ENCODE measurements at places on chromosomes 11 and 22.

DNA sequence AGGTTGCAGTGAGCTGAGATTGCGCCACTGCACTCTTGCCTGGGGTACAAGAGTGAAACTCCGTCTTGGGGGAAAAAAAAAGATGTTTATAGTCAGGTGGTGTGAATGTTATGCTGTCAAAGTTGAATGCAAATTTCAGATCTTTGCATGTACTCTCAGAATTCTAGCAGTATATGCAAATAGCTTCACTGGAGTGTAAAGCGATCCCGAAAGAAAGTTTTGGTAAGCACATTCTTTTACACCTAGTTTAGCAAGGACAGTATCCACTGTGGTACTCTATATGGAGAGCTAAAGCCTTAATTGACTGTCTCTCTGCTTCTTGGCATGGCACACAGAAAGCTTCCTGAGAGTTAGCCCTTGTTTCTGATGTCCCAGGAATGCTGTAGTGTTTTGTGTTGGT is 4.0 kb downstream of the JAM3 start:
- no peak for DNase-seq

GRCh38 chr22:29717789-29718188 is 2.0 kb upstream of the CABP7 start:
- no peak for DNase-seq

DNA sequence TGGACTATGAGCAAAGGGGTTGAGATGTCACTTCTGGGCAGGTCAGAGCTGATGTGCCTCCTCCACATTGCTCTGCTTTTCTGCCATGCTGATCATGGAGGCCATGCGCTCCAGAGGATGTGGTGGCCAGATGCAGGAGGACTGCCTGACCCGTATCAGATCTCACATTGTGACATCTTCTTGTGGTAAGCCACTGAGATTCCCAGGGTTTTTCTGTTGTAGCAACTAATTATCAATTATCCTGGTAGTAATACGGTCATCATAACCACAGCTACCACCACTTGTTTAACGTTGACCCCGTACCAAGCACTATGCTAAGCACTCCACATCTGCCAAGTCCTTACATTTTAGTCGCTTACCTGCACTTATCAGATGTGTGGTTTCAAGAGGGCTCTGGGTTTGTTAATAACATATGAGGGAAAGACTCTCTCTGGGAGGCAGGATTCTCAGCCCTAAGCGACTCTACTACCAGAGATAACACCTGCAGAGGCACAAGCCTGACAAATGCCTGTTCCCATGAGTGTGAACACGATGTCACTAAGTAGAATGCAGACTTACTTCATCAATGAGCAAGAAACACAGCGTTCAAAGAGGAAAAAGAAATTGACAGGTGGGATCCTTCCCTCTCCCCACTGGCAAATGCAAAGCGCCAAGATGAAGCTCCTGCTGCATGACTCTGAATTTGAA is 63.6 kb upstream of the TIMP3 start:
- no peak for DNase-seq

DNA sequence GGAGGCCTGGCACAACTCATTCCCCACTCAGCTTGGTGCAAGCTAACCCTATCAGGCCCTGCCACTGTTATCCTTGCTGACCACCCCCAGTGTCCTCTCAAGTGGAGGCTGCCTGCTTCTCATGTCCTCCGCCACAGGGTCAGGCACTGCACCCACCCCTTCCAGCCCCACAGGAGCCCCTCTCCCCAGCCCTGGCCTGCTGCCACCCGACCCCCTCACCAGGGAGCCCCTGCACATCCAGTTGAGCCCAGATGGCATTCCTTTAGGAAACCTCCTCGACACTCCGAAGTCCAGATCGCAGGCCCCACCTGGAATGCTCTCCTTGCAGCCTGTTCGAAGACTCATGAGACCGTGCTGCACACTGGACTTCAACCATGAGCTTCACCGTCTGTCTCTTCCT is 28.0 kb upstream of the IL17RA start:
- DNase-seq: no peak

GRCh38 chr11:57444362-57445121 is 15.8 kb upstream of the RTN4RL2 start:
- DNase-seq: no peak

- DNase-seq: no peak
These were observed 787 bp downstream of the SMDT1 start for GRCh38 chr22:42080287-42080686.

DNA sequence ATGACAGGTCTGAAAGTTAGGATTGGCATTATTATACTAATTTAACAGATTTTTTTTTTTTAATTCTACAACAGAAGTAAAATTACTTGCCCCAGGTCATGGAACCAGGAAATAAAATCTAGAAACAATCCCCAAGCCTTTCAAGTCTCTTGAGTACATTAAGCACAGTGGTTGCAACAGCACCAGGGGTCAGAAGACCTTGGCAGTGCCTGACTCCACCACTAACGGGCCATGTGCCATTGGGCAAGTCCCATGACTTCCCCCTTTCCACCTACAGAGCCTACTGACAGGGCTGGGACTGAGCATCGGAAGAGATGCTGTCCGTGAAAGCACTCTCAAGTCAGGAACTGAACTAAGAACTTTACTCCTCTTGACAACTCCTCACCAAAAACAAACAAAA is 98.6 kb upstream of the AKIP1 start:
- no peak for DNase-seq

- no peak for DNase-seq
These were observed 69.0 kb upstream of the GRAMD1B start for GRCh38 chr11:123361110-123361509.

DNA sequence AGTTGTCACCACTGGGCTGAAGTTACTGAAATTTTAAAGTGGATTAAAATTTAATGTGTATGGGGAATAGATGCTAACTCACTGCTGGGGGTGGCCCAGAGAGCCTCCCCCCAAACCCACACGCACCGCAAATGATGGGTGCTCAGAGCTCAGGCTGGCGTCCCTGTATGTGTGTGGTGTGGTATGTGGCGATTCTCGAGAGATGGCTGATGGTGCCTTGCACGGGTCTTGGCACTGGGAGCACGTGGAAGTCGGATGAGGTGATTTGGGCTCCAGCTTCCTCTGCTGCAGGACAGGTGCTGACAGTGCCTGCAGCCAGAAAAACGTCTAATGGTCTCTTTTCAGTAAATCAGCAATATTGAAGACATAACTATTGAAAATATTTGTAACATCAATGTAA is 1473.3 kb downstream of the TBC1D22A start:
- no peak for DNase-seq

DNA sequence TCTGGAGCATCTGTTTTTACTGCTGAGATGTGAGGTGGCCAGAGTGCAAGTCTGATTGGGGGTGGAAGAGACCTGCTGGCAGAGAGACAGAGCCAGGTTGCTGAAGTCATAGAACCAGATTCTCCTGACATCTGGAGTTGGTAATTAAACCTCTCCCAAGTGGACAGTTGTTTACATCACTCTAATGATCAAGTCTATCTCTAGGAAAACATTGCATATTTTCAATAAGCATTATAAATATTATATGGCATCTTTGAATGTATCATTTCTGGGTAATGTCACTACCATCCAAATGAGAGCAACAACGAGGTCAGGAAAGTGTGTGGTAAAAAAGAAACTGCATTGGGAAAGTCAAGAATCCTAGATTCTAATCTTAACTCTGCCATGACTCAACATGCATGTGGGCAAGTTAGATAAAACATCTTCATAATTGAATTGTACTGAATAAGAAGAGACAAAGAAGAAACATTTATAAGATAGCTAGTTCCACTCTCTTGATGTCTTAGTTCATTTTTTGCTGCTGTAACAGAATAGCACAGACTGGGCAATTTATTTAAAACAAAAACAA is 351.2 kb upstream of the API5 start:
- no peak for DNase-seq

DNA sequence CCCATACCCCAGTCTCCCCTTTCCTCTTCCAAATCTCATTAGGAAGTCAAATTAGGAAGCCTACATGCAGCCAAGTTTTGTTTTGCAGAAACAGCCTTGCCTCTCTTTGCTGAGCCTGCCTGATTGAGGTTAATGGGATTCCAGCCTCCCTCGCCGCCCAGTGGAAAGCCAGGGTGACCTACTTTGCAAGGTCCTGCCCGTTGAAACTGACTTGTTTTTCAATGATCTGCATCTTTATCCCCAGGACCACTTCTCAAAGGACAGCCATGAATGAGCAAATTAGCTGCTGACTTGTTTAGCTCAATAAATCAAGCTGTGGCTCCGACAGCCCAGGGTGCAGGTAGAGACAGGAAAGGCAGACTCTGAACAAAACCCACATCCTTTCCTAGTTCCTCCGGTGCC is 110.4 kb downstream of the RRAS2 start:
- DNase-seq: no peak

GRCh38 chr22:24433828-24434470 is 6.5 kb downstream of the ADORA2A start:
- DNase-seq: no peak

DNA sequence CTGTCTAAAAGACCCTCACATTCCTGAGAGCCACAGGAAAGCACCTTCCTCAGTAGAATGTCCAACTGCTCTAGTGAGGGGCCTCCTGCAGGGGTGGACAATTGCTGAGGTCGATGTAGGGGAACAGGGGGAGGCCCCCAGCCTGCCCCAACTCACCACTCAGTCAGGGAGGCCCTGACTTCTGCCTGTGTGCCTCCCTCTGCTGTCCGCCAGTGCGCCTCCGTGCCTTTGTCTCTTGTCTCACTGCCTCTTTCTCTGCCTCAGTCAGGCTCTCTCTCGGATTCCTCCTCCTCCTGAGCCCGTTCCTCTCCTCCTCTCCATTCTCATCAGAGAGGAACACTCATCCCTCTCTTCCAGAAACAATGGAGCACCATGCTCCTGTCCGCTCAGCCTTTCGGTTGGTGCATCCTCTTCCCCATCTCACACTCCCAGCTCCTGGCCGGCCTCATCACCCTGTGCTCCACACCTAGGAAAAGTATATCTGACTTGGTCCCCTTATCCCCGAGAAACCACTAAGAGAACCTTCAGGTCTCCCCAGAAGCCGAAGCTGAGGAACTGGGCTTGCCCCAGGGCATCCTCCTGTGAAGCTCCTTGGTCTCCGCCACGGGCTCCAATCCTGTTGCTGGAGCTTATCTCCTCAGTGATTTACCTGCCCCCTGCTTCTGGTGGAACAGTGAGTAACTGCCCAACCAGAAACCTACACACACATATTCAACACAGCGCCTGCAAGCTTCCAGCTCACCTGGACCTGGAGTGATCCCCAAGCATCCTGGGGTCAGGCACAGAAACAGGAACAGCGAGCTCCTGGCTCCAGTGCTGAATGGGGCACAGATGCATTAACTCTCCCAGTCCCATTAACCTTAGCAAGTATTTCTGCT is 2.3 kb downstream of the B3GAT1 start:
- no peak for DNase-seq

DNA sequence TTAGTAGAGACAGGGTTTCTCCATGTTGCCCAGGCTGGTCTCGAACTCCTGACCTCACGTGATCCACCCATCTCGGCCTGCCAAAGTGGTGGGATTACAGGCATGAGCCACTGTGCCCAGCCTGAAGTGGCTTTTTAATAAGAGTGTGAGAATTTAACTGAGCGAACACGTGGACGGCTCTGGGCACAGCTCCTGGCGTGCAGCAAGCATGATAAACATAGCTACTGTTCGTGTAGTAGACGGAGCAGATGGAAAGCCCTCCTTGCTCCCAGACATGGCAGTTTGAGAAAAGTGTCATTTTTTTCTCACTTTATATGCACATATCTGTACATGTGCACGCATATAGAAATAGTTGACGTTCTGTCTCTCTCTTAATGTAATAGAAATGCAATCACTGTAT is 7.0 kb downstream of the EMID1 start:
- no peak for DNase-seq

- no peak for DNase-seq
These were observed 9.9 kb upstream of the FERMT3 start for GRCh38 chr11:64196626-64197025.

DNA sequence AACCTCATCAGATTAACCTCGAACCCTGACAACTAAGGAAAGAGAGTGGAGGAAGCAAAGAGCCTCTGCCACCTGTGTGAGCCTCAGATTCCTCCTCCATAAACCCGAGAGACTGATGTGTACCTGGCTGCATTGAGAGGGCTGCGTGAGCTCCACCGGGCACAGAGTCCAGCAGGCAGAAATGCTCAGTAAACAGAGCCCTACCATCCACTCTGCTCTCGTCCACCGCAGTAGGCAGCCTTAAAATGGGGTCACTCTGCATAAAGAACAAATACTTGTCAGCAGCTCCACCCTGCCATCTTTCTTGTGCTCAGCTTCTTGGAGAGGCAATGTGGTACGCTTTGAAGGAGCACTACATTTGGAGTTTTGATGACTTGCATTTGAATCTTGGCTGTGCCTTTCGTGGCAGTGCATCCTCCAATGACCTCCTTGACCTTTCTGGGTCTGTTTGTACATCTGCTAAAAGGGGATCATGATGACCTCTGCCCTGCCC is 43.0 kb upstream of the CD5 start:
- no peak for DNase-seq

- DNase-seq: no peak
These were observed 7.1 kb upstream of the CDC42EP2 start for GRCh38 chr11:65307298-65308229.

GRCh38 chr22:39871008-39871798 is 22.4 kb downstream of the ENTHD1 start:
- no peak for DNase-seq

GRCh38 chr22:47201186-47201995 is 438.9 kb downstream of the TBC1D22A start:
- no peak for DNase-seq

GRCh38 chr11:101863361-101863760 is 51.4 kb upstream of the CEP126 start:
- no peak for DNase-seq

GRCh38 chr11:106879832-106880546 is 138.3 kb downstream of the GUCY1A2 start:
- DNase-seq: no peak

- no peak for DNase-seq
These were observed 4.1 kb downstream of the SLC36A4 start for GRCh38 chr11:93193731-93194130.

GRCh38 chr11:64025205-64025604 is 10.5 kb upstream of the FLRT1 start:
- no peak for DNase-seq

DNA sequence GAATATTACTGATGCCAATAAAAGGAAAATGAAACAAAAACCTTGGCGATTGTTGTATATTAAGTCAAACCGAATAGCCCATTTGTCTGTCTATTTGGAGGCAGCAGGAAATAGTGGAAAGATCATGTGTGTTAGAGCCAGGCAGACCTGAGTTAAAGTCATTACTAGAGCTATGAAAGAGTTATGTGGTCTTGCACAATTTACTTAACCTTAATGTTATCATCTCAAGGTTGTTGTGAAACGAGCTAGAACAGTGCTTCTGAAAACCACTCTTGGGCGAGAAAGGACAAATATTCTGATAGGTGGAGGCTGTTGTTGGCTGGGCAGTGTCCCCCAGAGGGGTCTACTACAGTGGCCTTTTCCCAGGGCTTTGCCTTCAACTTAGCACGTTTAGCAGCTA is 60.0 kb upstream of the NUP160 start:
- no peak for DNase-seq
